CD4-positive, alpha-beta memory T cell (primary cell): ENCODE measurements at places on chromosomes 16 and 17. TPM values are rescaled to one million over a fixed set of nuclear protein-coding genes. Genes with fewer than 3 reads are reported as not detected.

The CA7 gene
- not detected for total RNA-seq

DNA sequence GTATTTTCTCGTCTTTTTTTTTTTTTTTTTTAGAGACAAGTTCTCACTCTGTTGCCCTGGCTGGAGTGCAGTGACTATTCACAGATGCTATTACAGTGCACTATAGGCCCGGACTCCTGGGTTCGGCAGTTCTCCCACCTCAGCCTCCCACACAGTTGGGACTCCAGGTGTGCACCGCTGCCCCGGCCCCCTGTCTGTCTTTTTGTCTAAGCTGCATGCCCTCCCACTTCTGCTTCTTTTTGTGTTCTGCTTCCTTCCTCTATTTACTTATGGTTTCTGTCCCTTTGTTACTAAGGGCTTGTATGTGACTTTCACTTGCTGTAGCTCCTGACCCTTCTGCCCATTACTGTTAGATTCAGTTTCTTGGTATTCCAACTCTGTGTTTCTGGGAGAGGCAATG, 20.5 kb downstream of the SLC7A6 start:
- peak overlapping the region; percentile 54 for H3K27ac ChIP-seq
- DNase-seq, result no peak
- H3K27me3 ChIP-seq, result no peaks in the 10 kb centered on the region
- peak overlapping the region; percentile 57 for H3K4me3 ChIP-seq
- H3K36me3 ChIP-seq, result no peaks in the 10 kb centered on the region
- peaks cover 100% of the 10 kb centered on the region for H3K4me1 ChIP-seq

DNA sequence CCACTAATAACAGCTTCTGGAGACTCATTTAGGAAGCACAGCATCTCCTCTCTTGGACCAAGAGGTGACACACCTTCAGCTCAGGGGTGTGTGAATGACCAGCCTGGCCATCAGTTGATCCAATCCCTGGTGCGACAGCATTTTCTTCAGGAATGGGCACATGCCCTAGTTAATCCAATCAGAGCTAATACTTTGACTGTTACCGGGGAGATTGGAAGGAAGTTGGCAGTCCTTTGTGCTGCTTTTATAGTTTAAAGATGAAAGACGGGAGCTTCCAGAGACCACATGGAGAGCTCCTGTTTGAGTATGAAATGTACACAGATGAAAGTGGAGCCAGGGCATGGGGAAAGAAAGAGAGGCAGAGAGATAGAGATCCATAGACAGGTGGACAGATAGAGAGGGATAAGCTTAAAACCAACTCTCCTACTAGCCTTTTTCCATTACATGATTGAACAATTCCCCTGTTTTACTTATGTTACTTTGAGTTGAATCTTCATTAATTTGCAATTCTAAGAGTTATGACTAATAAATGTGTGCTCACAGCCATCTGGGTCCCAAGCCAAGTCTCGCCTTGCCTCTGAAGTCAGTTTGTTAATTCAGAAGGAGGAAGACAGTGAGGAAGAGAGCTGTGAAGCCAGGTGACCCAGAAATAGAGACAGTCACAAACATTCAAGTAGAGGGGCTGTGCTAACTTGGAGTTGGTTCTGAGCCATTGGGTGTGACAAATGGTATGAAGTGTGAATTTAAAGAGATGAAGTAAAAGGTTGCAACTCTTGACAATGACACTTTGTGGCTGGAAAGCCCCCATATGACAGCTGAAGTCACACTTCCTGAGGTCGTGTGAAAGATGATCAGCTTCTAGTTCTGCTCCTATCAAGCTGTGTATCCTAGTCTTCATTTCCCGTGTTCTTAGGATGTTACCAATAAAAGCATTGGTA, 120.0 kb upstream of the GOT2 start:
- no peak for DNase-seq
- no peaks in the 10 kb centered on the region for H3K4me1 ChIP-seq
- H3K27ac ChIP-seq, result no peak overlapping the region
- H3K4me3 ChIP-seq, result no peak overlapping the region

DNA sequence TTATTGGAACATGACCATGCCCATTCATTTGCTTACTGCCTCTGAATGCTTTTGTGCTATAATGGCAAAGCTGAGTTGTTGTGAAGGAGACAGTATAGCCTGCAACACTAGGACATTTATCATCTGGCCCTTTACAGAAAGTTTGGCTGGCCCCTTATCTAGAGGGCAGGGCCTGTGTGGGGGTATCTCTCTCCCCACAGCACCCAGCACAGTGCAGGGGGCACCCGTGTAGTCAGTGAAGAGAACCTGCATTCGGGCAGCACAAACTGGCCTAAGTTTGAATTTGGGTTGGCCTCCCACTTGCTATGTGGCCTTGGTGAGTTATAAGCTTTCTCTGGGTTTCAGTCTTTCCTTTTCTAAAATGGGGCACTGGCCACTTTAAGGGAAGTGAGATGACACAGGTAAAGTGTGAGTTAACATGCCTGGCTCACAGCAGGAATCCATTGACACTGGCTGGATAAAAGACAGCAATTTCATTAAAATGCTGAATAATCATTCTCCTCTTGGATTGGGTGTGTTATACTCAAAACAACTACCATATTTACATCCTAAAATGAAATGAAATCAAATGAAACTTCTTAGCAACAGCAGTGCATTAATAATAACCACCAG, 12.1 kb downstream of the UBE2O start:
- DNase-seq, result no peak
- H3K4me1 ChIP-seq, result peaks cover 16% of the 10 kb centered on the region
- no peaks in the 10 kb centered on the region for H3K36me3 ChIP-seq
- no peak overlapping the region for H3K4me3 ChIP-seq

DNA sequence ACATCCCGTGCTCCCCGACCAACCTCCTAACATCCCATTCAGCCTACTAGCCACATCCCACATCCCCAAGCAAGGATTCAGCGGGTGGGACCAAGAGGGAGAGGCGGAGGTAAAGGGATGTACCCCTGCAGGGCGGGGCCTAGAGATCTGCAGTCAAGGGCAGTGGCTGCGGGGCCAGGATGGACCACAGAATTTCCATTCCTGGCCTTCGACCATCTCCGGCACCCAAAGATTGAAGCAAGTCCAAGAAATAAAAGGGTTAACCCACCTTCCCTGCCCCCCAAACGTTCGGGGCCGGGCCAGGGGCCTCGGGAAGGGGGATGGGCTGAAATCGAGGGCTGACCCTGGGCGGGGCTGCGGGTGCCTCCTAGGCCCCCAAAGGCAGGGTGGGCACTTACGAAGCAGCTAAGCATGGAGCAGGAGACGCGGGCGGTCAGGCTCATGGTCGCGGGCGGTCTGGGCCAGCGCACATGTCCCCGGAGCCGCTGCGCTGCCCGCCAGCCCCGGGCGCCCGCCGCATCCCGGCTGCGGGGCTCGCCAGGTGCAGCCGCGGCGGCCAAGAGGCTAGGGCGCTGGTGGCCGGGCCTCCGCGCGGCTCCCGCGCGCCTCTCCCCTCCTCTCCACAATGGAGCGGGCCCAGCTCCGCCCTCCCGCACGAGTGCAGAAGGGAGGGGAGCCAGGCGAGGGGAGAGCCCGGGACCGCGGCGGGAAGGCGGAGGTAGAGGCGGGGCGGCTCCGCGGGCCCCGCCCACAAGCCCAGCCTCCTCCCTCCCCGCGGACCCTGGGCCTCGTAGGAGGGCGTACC, at the start of gene MTMR4:
TSS of gene MTMR4 (minus strand) at position 674 of the 805 bp plus-strand sequence. CDS start at position 443, 231 bp downstream.
- peaks cover 49% of the 10 kb centered on the region for H3K4me1 ChIP-seq
- peaks cover 20% of the 10 kb centered on the region for H3K36me3 ChIP-seq
- peak within 1 kb of the TSS; percentile 36 for H3K27ac ChIP-seq
- DNase-seq, result peak; percentile 69
- peak within 1 kb of the TSS; percentile 53 for H3K4me3 ChIP-seq

DNA sequence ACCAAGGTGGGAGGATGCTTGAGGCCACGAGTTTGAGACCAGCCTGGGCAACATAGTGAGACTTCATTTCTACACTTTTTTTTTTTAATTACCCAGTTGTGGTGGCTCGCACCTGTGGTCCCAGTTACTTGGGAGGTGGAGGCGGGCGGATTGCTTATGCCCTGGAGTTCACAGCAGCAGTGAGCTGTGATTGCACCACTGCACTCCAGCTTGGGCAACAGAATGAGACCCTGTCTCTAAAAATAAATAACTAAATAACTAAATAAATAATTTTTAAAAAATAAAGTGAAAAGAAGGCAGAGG, 9.3 kb downstream of the DNAI2 start:
- no peak overlapping the region for H3K4me3 ChIP-seq
- DNase-seq, result no peak
- no peaks in the 10 kb centered on the region for H3K36me3 ChIP-seq
- peaks cover 75% of the 10 kb centered on the region for H3K4me1 ChIP-seq
